Stimulated activated CD4-positive, alpha-beta T cell treated with anti-CD3 and anti-CD28 coated beads, Interleukin-2, amount 100 ng/mL, for 48 hours (primary cell): ENCODE measurements at places on chromosomes 4 and X.

- no peak for DNase-seq
Measured at GRCh38 chr4:56727150-56727549, 46.1 kb upstream of the HOPX start.

GRCh38 chr4:38925492-38926413, 58.1 kb downstream of the FAM114A1 start:
- no peak for DNase-seq

GRCh38 chr4:107877361-107877760, 52.6 kb downstream of the SGMS2 start:
- no peak for DNase-seq

- no peak for DNase-seq
Measured at GRCh38 chrX:5586726-5587125, 641.9 kb downstream of the NLGN4X start.

DNA sequence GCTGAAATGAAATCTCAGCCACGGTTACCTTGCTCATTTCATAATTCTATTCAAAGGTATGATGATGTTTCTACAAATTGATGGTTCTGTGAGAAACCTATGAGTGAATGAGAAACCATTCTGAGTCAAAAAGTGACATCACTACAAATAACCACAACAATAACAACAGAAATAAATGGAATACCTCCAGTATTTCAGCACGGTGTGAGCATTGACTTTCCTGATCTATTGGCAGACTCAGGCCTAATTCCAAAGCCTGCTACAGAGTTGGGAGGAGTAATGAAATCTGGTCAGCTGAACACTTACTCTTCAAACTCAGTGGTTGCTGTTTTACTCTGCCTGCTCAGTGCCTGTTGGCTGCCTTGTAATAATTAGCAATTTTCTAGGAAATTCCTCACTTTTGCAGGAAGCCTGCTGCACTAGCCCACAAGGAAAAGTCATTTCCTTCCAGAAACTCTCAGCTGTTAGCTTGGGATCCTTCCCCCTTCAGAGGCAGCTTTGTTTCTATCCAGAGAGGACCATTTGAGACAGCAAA, 18.8 kb upstream of the SYNPO2 start:
- no peak for DNase-seq

DNA sequence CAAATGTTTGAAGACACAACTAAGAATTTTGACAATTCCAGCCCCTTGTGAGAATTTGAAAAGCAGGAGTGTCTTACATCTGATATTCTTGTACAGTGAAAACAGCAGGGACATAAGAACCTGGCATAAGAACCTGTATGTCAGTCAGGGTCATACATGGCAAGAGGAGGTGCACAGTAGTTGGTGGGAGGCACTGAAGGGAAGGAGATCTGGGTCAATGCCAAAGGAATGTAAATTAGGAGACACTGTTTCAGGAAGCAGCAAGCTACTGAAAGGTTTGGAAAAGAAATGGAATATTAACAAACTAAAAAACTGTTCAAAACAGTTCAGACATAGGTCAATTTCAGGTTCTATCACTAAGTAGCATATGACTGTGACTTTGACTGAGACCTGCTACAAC, 25.0 kb upstream of the SPP1 start:
- no peak for DNase-seq

DNA sequence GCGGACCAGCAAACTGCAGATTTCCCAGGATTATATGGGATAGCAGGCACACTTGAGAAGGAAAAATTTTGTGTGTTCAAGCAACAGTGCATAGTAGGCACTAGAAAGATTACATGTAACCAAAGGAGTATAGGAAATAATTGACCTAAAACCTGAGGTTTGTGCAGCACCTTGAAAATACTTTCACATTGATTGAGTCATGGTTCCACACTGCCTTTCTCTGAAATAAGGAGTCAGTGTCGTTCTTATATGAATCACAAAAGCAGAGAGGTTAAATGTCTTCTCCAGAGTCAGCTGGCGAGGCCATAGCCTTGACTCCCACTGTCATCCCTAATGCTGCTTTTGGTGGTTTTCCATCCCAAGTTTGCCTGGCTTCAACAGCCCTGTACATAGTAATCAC, 138.9 kb downstream of the SOWAHB start:
- no peak for DNase-seq

- DNase-seq = no peak
Measured at GRCh38 chrX:151702741-151703340, 7.6 kb downstream of the PRRG3 start.

DNA sequence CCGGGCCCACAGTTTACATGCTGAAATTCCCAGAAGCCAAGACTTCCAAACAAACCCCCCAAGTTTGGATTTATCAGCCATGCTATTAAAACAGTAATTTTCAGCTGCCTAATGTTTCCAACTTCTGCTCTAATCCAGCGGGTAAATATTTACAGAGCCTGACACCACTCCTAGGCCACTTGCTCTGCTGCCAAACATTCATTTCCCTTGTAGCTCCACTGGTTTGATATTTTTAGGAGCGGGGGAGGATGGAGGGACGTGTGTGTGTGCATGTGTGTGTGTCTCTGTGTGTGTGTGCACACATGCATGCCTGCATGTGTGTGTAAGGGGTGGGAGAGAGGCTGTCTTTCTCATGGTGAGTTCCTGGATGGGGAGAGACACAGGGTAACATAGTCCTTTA, 115.7 kb upstream of the PJA1 start:
- DNase-seq = no peak

DNA sequence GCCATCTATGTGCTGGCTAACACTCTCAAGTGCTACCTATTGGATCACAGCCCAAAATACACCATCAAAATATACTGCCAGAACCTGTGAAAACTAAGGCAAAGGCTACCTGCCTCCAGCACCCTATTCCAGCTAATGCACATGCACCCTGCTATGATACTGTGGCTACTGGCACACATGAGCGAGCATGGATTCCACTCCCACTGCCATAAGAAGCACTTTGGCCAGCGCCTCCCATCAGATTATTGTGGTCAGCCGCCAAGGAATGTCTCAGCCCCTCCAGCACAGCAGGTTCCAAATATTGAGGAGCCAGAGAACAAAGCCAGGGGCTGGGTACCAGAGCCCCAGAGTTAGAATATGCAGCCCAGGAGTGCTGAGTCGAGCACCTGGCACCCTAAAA, 32.5 kb upstream of the TMPRSS11F start:
- no peak for DNase-seq

DNA sequence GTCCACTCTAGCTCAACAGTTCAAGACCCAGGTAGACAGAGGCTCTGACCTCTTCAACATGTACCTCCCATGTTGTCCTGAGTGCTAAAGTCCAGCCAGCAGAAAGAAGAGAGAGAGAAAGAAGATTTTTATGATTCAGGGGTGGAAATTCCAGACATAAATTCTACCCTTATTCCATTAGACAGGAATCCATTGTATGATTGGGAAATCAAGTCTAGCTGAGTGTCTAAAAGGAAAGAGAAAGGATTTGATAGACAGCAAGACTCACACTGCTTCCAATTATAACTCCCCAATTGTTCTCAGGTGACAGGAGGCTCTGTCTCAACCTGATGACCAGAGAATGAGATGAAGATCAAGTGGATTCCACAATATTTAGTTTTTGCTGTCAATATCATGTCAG, 27.9 kb upstream of the PGM2 start:
- DNase-seq = no peak

DNA sequence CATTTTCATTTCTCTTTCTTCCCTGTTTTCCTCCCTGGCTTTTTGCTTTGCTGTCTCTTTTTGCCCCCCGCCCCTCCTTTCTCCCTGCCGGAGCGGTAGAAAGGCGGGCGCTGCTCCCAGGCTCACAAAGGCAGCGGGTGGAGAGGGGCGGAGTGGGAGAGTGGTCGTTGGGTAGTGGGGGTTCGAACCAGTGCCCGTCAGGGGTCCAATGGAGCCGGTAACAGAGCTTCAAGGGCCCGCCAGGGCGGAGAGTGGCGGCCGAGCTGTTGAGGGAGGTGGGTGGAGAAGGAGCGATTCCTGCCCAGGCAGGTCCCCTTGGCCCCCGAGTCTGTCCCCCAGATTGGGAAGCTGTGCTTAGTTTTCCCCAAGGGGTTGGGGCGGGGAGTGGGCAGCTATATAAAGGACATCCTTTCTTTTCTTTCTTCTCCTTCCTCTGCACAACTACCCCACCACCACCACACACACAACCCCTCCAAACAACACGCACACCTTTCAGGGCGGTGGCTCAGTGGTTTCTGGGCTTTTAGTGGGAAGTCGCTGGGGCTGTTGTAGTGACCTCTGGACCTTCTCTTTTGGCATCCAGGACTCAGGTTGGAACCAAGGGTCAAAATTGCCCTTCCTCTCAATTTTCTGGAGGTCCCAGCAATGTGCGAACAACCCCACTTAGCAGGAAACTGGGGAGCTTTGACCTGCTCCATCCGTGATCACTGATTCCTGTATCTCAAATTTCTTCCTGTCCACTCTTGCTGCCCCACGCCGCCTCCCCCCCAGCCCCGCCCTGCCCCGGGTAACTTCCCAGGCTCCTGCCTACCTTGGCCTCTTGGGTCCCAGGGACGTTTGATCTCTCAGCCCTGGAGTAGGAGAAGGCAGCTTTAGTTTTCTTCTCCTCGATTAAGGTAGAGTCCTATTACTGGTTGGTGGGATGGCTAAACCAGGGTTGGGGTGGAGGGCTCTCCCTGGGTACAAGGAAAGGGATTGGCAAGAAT, 1.9 kb downstream of the EFNB1 start:
- no peak for DNase-seq

DNA sequence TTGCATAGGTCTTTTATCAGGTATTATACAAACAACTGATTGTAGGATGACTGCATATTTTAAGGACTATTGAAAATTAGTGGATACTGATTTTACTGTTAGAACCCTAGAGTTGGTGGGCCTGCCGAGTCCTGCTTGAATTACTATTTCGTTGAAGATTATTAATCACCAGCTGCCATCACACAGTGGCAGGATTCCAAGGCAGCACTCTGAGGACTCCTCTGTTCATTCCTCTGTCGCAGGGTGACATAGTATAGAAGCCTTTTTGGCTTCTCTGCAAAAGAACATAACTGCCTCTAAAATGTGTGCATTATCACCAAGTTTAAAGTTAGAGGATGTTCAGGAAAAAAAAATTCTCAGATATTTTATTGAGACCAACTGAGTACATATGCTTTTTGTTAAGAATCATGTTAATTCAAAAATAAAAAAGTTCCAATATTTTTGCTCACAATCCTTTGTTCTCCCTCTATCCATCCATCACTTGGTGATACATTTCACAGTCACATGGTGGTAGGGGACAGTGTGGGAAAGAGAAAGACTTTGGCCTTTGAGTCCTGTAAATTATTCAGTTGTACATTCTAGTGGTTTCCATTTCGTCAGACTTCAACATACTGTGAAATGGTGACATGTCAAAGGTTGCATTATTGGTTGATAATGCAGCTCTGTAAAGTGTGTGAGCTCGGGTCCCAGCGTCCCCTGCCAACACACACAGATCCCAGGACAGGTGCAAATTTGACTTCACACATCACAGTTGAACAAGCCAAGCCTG, 332.5 kb downstream of the GRID2 start:
- DNase-seq = no peak

DNA sequence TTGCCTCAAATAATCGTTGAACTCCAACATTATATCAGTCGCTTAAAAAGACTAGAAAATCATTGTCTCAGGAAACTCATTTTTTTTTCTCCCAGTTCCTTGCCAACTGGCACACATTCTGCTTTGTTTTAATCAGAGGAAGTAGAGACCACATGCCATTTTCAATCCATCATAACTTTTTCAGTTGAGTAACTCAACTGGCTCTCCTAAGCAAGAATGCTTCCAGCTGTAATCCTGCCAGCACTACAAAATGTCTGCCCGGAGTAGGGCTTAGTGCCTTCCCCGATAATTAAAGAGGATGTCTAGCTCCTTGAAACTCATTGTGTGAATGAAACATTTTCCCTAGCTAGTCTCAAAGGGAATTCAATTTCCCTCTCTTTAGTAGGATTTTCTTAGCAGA, 33.0 kb downstream of the FREM3 start:
- DNase-seq = no peak

DNA sequence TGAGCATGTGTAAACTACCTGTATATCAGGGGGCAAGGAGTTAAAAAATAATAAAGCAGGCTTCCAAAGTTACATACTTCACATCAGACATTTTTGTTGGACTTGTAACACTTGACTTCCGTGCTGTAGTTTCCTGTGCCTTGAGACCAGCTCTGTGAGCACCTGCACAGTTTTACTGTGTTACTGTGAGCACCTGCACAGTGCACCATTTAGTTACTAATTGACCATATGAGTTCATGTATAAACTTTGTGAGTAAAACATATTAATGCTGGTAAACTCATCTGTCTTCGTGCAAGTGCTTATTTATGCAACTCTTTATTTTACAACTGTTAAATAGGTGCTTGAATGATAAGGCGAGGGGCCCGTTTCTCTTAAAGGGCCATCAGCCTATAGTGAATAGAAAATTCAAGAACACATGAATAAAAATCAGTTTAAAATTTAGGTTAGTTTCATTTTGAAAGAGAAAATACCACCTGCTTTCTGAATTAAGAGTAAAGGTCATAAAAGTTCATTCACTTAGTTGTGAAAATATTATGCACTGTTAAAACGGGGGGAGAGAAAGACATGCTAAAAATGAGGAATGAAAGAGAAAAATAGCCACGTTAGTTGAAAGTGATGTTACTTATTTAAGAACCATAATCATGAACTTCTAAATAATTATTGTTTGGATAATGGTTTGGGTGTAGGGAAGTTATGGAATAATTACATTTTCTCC, 42.4 kb downstream of the USP9X start:
- no peak for DNase-seq

DNA sequence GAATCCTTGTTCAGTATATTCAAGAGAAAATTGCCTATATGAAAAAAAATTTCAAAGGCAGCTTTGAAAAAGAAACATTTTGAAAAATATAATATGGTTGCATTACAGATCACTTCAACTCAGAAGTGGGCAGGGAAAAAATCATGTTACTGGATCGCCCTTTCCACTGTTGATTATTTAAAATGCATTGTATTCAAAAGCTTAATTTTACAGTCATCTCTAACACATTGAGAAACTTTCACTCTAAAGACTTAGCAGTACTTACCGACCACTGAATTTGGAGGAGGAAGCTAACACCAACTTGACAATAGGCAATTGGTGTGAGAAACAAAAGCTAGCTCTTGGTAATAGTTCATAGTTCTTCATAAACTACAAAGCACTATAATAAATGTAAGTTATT, 101.9 kb downstream of the CEP135 start:
- no peak for DNase-seq

DNA sequence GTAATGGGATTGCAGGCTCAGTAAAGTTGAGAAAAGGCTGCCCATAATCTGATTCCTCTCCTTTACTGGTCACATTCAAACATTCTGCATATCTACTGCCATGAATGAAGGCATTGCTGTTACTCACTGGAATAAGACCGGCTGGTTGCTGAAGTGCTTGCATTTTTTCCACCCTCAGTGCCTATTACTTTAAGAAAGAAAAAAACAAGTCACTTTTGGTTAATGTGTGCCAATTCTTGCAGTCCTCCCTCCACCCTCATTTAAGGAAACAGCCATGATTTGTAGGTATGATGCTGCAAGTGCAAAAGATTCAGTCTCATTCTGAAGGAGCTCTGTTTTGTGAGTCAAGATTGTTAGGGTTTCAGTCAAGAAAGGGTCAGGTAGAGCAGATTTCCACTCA, 94.9 kb downstream of the EMCN start:
- no peak for DNase-seq

- DNase-seq = no peak
Measured at GRCh38 chrX:19347916-19348315, 4.2 kb downstream of the PDHA1 start.
